ENCODE measurements at places on chromosomes 1 and 21. TPM values are rescaled to one million over a fixed set of nuclear protein-coding genes. Genes with fewer than 3 reads are reported as not detected.

Gene CLCA4
- total RNA-seq = under 0.01 TPM

Gene TFF2
- total RNA-seq = not detected

Gene ADAM30
- total RNA-seq = not detected

Gene KCNJ6
- not detected for total RNA-seq

Gene TMIGD3
- not detected for total RNA-seq

Gene OLFML3
- 98.8 TPM for total RNA-seq

Gene VCAM1
- total RNA-seq = 46.8 TPM

Gene SDCCAG8
- 19.2 TPM for total RNA-seq

Gene RGS18
- 2.1 TPM for total RNA-seq

Gene TGFBR3
- total RNA-seq = 254 TPM
